ENCODE measurements at places on chromosomes 12 and 14.

DNA sequence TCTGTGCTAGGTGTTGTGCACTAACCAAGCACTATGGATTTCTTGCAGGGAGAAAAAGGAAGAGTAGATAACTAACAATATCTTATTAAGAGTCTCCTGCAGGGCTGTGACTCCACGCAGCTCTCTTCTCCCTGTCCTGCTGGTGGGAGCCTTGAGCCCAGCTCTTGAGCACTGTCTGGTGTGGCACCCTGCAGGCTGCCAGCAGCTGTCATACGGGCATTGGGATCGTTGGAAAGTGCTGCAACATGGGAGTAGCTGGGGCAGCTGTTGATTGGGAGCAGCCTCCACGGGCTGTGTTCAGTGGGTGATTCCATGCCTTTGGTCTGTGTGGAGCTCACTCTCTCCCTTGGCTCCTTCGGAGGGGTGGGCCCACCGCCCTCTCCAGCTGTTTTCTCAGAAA is 125.3 kb downstream of the FBXL14 start:
- no peak for DNase-seq

GRCh38 chr14:26444822-26445221 is 153.0 kb downstream of the NOVA1 start:
- DNase-seq = no peak

GRCh38 chr12:90010089-90010488 is 301.5 kb upstream of the ATP2B1 start:
- DNase-seq = no peak

GRCh38 chr14:37721976-37722659 is 126.7 kb downstream of the TTC6 start:
- no peak for DNase-seq

DNA sequence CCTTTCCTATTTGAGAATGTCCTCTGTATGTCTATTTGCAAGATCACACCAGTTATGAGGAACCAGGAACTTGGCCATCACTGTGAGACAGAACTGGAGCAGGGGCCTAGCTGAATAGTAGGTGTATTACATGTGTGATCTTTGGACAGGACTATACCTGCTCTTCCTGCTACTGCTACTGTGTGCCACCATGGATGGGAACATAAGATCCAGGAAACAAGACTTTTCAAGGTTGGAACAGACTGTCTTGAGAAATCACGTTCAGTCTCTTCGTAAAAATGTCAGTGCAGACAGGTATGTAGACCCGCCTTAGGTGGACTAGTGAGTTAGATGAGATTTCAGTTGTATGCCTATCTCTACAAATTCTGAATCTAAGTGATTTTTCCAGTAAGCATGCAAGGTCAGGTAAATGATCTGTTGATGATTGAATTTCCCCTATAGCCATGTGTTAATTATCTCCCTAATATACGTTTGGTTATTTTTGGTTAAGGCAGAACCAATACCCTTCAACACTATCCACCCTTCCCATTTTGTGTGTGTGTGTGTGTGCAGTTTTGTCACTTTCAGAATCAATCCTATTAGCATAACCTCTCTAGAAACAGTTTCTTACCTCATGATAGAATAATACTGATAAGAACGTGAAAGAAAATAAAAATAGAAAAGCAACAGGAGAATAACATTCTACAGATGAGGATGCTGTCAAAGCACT is 7.1 kb downstream of the A2M start:
- DNase-seq = no peak

DNA sequence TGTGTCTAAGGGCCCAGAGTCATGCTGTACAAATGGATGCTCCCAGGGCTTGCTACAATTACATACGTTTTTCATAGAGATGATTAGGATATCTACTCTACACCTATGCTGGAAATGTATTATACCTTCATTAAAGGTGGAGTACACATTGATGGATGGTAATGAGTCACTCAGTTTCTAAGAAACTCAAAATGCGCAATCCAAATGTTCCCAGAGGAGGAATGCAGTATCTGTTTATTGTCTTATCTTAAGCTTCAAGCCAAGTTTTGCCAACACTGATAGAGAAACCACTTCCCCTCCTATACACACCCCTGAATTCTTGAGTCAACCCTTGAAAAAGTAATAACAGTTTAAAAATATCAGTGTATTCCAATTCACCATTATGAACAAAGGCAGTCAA is 266.6 kb upstream of the FAR2 start:
- no peak for DNase-seq

GRCh38 chr14:72562300-72562699 is 331.6 kb downstream of the DPF3 start:
- no peak for DNase-seq

GRCh38 chr14:98684468-98684867 is 587.5 kb downstream of the BCL11B start:
- no peak for DNase-seq

DNA sequence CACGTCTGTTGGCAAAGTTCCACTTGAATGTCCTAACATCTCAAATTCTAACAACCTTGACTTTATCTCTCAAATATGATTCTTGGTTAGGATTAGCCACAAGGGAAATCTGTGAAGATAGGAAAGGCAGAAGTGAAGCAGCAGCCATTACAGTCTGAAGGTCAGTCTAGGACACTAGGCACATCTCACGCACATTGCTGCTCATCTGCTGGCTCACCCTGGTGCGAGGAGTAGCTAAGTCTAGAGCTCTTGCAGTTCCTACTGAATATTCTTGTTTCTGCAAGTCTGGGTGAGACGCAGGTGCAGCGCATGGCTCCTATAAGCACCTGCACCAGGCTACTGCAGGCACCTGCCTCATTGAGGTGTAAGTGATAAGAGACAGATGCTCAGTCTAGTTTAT is 6.4 kb upstream of the SLC25A3 start:
- DNase-seq = no peak

DNA sequence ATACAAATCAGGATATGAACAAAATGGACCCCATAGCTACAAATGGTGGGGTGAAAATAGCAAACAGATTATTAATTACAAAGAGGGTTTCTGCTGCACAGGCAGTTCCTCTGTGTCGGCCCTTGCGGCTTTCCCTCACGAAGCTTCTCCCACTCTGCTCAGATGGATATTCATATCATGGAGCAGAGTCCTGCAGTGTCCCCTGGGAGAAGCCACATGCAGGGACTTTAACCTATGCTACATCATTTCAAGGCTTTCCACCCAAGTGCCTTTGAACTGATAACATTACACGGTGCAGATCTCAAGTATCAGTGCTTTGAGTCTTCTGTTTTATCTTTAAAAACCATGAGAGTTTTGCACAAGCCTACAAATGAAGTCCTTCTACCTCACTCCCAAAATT is 229.1 kb downstream of the PPM1H start:
- DNase-seq = no peak

DNA sequence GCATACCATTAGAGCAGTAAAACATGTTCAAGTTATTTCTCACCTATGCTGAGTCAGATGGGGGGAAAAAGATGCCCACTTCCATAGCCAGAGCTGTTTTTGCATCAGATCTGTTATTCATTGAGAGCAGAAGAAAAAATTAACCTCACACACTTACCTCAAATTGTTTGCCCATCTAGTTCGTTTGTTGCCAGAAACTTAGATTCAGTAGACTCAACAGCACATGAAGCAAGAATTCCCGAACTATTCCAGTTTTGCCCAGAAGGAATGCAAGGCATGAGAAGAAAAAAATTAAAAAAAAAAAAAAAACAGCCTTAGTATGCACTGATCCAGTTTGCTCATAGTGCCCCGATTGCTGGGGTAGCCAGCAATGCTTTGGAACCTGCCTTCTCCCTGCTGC is 12.4 kb upstream of the DPF3 start:
- no peak for DNase-seq

DNA sequence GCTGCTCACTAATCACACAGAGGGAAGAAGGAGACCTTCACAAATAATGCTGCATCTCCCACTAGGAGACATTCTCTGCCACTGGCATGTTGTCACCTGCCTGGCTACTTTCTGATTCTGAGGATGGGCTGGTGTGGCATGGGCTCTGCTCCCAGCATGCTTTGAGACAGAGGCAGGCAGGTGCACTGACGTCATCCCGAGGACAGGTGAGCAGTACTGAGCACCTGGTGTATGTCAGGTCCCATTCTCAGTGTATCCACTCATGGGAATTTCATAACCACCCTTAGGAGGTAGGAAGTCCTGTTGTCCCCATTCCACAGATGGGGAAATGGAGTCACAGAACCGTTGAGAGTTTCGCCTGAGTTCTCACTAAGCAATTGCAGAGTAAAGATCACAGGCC is 597.9 kb downstream of the VRK1 start:
- DNase-seq = no peak

- no peak for DNase-seq
Observed at GRCh38 chr12:108717243-108717642, 14.1 kb downstream of the CORO1C start.

GRCh38 chr14:88194531-88194930 is 128.5 kb downstream of the KCNK10 start:
- DNase-seq = no peak

- no peak for DNase-seq
Observed at GRCh38 chr12:132672678-132673077, 14.5 kb downstream of the POLE start.

Measured in ovary (tissue), 10 donors.